ENCODE measurements at places on chromosomes 7 and 10.

DNA sequence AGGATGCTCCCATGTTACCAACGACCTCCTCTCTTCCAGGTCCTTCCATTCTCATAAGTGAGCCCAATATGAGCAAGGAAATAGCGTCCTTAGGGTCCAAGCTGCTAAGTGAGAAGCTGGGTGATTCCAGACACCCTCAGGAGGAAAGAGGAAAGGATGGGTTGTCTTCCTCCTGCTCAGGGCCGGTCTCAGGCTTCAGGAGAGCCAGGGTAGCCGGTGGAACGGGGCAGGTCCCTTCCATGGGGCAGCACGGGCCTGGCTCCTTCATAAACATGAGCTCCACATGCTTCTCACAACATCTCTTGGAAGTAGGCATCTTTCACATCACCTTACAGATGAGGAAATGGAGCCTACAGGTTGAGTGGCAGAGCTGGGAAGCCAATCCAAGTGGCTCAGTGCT, 12.7 kb downstream of the SLIT1 start:
- no peak for DNase-seq

- DNase-seq, result no peak
Measured at GRCh38 chr7:45159296-45159695, 1.7 kb downstream of the RAMP3 start.

DNA sequence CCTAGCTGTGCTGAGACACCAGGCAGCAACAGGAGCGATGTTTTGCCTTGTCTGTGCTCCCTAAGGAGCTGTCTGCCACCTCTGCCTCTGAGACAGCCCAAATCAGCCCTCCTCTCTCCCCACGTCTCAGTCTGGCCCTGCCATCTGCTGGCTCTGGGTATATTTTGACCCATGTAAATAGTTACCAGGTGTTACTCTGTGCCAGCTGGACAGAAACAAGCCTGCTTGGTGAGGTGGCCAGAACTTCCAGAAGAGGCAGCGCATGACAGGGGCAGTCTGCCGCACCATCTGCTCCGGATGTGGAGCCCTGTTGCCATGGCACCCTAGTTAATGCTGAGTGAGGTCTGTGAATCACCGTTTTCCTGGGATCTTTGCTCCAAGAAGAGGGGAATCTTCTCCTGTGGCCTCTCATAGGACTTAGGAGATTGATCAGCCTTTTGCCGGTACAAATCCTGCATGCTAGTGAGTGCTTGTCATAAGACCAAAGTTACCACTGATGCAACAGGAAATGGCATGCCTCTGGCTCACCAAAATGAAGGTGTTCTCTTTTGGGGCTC, 31.8 kb downstream of the GSTO2 start:
- peak; percentile 86 for DNase-seq

GRCh38 chr7:135964791-135965190, 12.4 kb downstream of the MTPN start:
- no peak for DNase-seq

- DNase-seq, result no peak
Measured at GRCh38 chr10:59499460-59499859, 137.1 kb upstream of the FAM13C start.

- no peak for DNase-seq
Measured at GRCh38 chr10:30573721-30574431, 55.7 kb downstream of the LYZL2 start.

- DNase-seq, result no peak
Measured at GRCh38 chr7:129843978-129844840, 108.6 kb downstream of the UBE2H start.

DNA sequence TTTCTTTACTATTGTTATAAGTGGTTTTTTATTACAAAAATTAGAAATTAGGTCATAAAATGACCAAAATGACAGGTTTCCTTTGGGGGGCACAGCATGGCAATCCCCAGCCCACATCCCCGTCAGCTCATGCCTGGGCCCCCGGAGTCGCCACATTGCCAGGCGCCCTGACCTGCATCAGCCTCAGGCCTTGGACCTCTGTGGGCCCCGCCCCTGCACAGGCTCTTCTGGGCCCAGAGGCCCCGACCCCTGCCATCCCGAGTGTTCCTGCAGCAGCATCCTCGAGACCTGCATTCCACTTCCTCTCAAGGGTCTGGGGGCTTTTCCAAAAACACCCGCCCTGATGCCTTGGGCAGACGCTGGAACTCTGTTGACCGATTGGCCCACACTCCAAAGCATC, 391.1 kb upstream of the MGMT start:
- DNase-seq, result no peak

- DNase-seq, result no peak
Measured at GRCh38 chr10:71687077-71687476, 32.5 kb downstream of the C10orf105 start.

DNA sequence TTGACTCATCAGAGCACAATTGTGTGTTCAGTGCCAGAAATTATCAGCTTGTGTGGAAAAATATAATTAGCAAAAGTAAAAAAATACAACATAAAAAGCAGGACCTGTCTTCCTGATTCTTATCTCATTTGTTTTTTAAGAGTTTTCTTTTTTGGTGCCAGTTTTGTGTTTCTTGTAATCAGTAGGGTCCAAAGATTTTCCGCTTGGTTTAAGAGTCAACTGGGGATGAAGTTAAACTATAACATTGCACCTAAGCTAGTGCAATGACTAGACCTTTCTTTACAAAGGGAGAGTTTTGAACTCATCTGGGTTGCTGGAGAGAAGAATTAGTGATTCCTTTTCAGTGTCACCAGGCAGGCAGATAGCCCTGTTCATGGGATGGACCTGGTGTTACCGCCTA, 113.4 kb downstream of the PLPP4 start:
- DNase-seq, result no peak

DNA sequence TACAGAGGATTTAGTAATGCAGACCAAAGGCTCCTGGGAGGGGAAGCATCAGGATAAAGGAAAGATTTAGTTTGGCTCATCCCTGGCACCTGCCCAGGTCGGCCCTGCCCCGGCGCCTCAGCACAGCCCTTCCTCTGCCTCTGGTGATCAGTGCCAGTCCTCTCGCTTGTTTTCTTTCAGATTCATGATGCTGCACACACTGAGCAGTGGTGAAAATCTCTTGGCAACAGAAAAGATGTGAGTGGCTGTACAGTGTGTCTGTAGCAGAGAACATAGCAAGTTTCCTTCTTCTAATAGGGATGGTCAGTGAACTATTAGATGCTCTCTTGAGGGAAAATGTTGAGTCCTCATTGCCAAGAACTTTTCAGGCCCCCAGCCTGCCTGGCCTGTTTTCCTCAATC, 994.1 kb downstream of the KCNMA1 start:
- DNase-seq, result no peak

DNA sequence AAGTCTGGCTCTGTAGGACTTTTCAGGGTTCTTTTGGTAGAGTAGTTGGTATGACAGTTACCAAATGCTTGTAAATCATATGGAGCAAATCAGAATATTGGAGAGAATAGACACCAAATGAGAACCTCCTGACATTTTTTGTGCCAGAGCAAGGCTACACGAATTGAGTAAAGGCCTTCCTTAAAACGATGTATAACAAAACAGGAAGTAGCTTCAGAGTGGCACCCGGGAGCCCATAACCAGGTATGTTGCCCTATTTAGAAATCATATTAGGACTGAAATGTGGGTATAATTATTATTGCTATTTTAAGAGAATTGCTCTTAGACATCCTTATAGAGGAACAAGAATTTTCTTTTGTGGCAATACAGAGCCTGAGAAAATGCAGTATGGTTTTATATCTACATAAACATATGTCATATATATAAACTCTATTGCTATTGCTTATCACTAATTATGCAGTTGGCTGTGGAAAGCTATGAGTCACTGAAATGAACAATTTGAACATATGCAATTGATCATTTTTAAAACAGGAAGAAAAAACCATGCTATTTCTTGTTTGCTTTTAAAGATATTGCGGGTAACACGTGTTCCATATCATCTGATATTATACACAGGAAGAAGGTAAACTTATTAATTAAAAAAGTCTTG, 197.4 kb upstream of the MTPN start:
- DNase-seq, result no peak

DNA sequence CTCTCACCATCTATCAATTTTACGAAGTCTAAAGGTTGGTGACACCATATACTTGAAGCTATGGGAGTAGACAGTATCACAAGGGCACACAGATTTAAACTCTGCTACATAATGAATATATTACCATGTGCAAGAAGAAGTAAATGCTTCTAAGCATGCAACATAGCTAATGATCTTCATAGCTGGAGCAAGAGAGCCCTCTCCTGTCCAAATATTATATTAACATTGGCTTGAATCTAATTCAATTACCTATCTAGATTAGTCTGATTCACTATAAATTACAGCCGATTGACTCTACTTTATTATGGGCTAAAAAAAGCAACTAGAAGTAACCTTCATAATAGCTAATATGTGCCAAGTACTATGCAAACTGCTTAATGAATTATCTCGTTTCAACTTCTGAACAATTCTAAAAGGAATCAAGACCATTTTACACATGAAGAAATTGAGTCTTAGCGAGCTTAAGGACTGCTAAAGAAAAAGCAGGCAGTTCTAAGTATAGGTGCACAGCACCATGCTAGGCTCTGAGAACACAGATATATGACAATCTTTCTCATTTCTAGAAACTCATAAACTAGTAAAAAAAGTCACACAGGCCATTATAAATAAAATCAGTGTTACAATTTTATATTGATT, 21.9 kb downstream of the FRA10AC1 start:
- peak; percentile 23 for DNase-seq

DNA sequence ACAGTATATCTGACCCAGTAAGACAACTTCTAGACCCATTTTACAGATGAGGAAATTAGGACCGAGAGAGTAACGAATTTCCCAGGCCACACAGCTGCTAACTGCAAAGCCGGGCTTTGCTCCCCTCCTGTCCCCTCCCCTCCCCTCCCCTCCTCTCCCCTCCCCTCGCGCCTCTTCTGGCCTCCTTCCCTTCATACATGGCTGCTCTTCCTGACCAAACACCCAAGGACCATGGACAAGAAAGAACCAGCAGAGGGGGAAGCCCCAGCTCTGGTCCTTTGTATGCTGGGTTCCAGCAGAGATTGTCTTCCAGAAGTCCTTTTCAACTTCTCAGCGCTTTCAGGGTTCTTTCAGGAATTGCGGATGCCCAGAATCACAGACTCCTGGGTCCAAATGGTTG, 3.6 kb upstream of the TMEM72 start:
- no peak for DNase-seq
